Activated T-cell treated with anti-CD3 and anti-CD28 coated beads, Interleukin-2, amount 50 U/mL, for 4 hours (primary cell): ENCODE measurements at places on chromosomes 13 and 19. TPM values are rescaled to one million over a fixed set of nuclear protein-coding genes. Genes with fewer than 3 reads are reported as not detected.

Gene PPM1N
- 1.3 TPM for total RNA-seq

GRCh38 chr19:38841787-38842438 is 7.9 kb downstream of the HNRNPL start:
- no peak for DNase-seq

DNA sequence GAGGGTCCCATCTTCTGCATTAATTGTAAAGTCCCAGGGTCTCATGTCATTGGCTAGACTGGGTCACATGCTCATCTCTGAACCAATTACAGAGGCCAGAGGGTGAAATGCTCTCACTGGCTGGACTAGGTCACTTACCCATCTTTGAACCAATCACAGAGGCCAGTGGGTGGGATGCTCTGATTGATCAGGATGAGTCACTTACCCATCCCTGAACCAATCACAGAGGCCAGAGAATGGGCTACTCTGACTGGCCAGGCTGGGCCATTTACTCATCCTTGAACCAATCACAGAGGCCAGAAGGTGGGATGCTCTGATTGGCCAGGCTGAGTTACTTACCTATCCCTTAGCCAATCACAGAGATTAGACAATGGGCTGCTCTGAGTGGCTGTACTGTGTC is 5.3 kb downstream of the MISP start:
- no peak for DNase-seq

DNA sequence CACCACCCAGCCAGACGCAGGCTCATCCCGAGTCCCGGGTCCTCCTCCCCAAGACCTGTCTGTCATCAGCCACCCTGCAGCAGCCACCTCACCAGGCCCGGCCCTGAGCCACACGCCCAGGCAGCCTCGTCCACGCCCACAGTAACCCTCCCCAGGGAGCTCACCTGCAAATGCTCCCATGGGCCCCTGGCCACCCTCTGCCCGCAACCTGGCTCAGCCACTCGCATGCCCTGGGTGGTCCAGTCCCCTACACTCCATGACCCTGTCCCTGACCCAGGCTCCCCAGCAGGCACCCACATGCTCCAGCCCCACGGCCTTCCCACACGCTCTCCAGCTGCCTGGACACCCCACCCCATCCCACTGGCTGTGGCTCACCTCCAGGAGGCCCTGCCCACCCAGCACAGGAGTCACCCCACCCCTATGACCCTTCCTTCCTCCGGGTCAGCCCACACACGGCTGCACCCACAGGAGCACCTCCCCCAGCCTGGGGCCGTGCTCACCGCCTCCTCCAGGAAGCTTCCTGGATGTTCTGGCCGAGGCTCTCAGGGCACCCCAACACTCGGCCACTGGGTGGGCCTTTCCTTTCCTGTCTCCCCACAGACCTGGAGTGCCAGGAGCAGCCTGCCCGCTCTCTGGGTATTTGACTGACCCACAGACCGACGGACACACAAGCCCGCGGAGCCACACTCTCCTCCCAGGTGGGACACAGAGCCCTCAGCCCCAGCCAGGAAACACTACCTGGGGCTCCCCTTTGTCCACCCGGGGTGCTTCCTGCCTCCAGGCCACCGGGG is 3.6 kb downstream of the TMEM259 start:
- DNase-seq = no peak

- peak; percentile 45 for DNase-seq
These were observed at the start of gene CD37 for GRCh38 chr19:49335071-49335783. Gene CD37 (plus strand): TSS chr19:49335406. CDS start chr19:49335541, 135 bp downstream.

Gene ZSCAN1
- total RNA-seq = not detected

Gene ZNF444
- total RNA-seq = 44.9 TPM
